ENCODE measurements at places on chromosomes 11 and 22.

DNA sequence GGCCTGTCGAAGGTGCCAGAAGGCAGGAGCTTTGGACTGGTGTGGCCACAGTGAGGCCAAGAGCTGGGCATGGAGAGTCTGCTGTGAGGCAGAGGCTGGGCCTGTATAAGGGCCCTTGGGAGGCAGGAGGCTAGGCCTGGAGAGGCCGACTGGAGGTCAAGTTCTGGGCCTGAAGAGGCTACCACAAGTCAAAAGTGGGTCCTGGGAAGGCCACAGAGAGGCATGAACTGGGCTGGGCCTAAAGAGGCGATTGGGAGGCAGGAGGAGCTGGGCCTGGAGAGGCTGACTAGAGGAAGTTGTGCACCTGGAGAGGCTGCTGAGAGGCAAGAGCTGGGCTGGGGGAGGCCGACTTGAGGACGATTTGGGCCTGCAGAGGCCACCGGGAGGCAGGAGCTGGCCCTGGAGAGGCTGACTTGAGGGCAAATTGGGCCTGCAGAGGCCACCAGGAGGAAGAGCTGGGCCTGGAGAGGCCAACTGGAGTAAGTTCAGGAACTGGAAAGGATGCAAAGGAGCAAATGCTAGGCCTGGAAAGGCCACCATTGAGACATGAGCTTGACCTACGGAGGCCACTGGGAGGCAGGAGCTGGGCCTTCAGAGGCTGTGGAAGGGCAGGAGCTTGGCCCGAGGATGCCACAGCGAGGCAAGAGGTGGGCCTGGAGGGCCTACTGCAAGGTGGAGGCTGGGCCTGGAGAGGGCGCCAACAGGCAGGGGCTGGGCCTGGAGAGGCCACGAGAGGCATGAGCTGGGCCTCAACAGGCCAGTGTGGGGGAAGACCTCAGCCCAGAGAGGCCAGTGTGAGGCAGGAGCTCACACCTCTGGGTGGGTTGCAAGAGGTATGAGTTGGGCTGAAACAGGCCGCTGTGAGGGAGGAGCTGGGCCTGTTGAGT lies 39.8 kb downstream of the OR4C45 start:
- peak; percentile 69 for DNase-seq
- no peak overlapping the region for H3K4me3 ChIP-seq
- no peaks in the 10 kb centered on the region for H3K27me3 ChIP-seq
- no peaks in the 10 kb centered on the region for H3K36me3 ChIP-seq
- H3K4me1 ChIP-seq = no peaks in the 10 kb centered on the region

GRCh38 chr11:19919050-19919561 lies 206.5 kb downstream of the NAV2 start:
- H3K36me3 ChIP-seq = peaks cover under 1% of the 10 kb centered on the region
- peak overlapping the region; percentile 91 for H3K27ac ChIP-seq
- no peak overlapping the region for H3K4me3 ChIP-seq
- H3K27me3 ChIP-seq = no peaks in the 10 kb centered on the region
- DNase-seq = no peak

- no peak overlapping the region for H3K27ac ChIP-seq
- no peak for DNase-seq
- no peaks in the 10 kb centered on the region for H3K27me3 ChIP-seq
- peaks cover 27% of the 10 kb centered on the region for H3K36me3 ChIP-seq
- no peak overlapping the region for H3K4me3 ChIP-seq
Measured at GRCh38 chr11:73363147-73363546, 13.1 kb upstream of the RELT start.

- peaks cover 53% of the 10 kb centered on the region for H3K27me3 ChIP-seq
- DNase-seq = no peak
- H3K4me3 ChIP-seq = no peak overlapping the region
- H3K4me1 ChIP-seq = no peaks in the 10 kb centered on the region
- no peak overlapping the region for H3K27ac ChIP-seq
Measured at GRCh38 chr11:1639666-1640065, 10.1 kb downstream of the KRTAP5-5 start.

DNA sequence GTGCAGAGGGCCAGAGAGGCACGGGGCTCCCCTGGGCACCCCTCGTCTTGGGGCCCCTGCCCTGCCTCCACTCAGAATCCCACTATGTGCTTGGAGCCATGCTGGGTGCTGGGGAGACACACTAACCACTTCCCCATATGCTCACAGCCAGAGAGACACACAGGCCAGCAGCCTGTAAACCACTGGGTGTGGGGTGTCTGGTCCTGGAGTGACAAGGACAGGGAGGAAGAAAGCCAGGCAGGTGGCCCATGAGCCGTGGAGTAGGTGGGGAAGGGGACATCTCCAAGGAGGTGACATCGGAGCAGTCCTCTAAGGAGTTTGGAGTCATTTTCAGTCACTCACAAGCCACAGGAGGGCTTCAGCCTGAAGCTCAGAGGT lies 58.9 kb downstream of the CDKN1C start:
- no peak for DNase-seq
- peaks cover 32% of the 10 kb centered on the region for H3K4me1 ChIP-seq
- no peak overlapping the region for H3K4me3 ChIP-seq
- no peaks in the 10 kb centered on the region for H3K27me3 ChIP-seq

DNA sequence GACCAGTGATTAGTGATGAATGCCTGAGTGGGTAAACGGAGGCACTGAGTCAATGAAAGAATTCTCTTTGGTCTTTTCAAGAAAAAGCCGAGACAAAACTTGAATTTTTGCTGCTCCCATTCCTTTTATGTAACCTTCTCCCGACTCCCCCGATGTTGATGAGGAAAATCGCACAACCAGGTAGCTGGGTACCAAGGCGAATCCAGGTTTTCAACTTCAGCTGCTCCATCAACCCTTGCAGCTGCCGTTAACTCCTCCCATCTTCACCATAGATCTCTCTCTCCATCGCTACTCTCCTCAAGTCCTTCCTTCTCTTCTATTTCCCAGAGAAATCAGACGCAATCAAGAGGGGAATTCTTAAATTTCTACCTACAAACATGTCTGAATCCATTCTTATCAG lies 611 bp upstream of the USP2 start:
- no peak for DNase-seq
- H3K4me1 ChIP-seq = peaks cover 5% of the 10 kb centered on the region

GRCh38 chr11:30926130-30926529 lies 340.0 kb upstream of the MPPED2 start:
- no peaks in the 10 kb centered on the region for H3K4me1 ChIP-seq
- H3K27ac ChIP-seq = no peak overlapping the region
- DNase-seq = no peak
- H3K27me3 ChIP-seq = peaks cover 15% of the 10 kb centered on the region
- no peaks in the 10 kb centered on the region for H3K36me3 ChIP-seq
- H3K4me3 ChIP-seq = no peak overlapping the region

- no peaks in the 10 kb centered on the region for H3K27me3 ChIP-seq
- H3K4me1 ChIP-seq = peaks cover 86% of the 10 kb centered on the region
- peak overlapping the region; percentile 4 for H3K4me3 ChIP-seq
- peak overlapping the region; percentile 90 for H3K27ac ChIP-seq
- DNase-seq = no peak
- H3K36me3 ChIP-seq = no peaks in the 10 kb centered on the region
Measured at GRCh38 chr22:27110665-27111451, 453.5 kb downstream of the MIAT start.

GRCh38 chr22:44752285-44753188 lies at the start of gene ARHGAP8:
Gene ARHGAP8, plus strand, starts transcription at chr22:44752575. Its CDS starts 33,953 bp downstream, at chr22:44786528.
- H3K27me3 ChIP-seq = peaks cover 53% of the 10 kb centered on the region
- no peak within 1 kb of the TSS for H3K27ac ChIP-seq
- peak within 1 kb of the TSS; percentile 4 for H3K4me3 ChIP-seq
- peaks cover 4% of the 10 kb centered on the region for H3K4me1 ChIP-seq
- H3K36me3 ChIP-seq = no peaks in the 10 kb centered on the region

DNA sequence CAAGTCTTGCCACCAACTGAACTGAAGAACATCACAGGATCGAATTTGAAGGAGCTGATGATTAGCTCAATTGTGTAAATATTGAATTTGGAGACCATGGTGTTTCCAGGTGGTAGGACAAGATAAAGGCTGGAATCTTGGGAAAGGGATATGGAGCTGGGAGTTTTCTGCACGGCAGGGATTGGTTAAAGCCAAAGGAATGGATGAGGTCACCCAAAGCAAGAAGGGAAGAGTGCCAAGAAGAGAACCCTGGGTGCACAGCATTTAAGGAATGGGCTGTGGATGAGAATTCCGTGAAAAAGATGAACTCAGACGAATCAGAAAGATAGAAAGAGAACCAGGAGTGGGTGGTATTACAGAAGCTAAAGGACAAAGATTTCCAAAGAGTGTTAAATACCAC lies 29.4 kb upstream of the RRAS2 start:
- no peak for DNase-seq
- no peaks in the 10 kb centered on the region for H3K36me3 ChIP-seq
- no peak overlapping the region for H3K27ac ChIP-seq
- peaks cover 33% of the 10 kb centered on the region for H3K4me1 ChIP-seq

GRCh38 chr11:121630041-121630440 lies 177.3 kb upstream of the SORL1-AS1 start:
- H3K4me3 ChIP-seq = no peak overlapping the region
- no peak for DNase-seq
- no peaks in the 10 kb centered on the region for H3K36me3 ChIP-seq
- H3K4me1 ChIP-seq = peaks cover 17% of the 10 kb centered on the region
- H3K27ac ChIP-seq = no peak overlapping the region

GRCh38 chr22:50074551-50075530 lies 10.4 kb downstream of the MLC1 start:
- no peak for DNase-seq
- H3K27me3 ChIP-seq = peaks cover 11% of the 10 kb centered on the region
- H3K27ac ChIP-seq = no peak overlapping the region
- no peaks in the 10 kb centered on the region for H3K4me1 ChIP-seq

DNA sequence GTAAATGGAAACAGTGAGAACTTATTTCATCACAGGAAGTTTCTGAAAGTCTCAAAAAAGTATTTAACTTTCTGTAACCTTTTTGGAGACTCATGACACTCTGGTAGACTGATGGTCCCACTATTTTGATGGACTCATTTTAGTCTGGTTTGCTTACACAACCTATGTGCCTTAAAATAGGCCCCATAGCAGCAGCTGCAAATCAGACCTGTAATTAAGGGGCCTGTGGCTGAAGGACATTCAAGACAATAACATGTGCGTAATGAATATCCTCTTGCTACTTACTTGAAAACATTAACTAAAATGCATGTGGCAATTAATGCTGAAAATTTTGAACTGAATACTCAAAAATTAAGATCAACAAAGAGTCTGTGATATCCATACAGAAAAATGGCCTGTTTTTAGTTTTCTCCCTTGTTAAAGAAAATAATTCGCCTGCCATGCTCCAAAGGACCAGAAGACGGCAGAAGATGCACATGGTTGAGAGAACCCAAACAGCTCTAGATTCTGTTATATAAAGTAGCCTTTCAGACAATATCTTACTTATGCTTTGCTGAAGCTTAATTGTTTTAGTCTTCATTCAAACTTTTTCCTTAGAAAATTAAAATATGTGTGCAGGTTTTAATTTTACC lies 568.5 kb downstream of the KCNA4 start:
- H3K4me3 ChIP-seq = no peak overlapping the region
- H3K36me3 ChIP-seq = no peaks in the 10 kb centered on the region
- peaks cover 19% of the 10 kb centered on the region for H3K4me1 ChIP-seq
- DNase-seq = no peak

GRCh38 chr11:27648840-27649239 lies 51.4 kb downstream of the BDNF start:
- no peaks in the 10 kb centered on the region for H3K4me1 ChIP-seq
- no peaks in the 10 kb centered on the region for H3K36me3 ChIP-seq
- H3K4me3 ChIP-seq = no peak overlapping the region
- DNase-seq = no peak
- H3K27ac ChIP-seq = no peak overlapping the region

- no peak overlapping the region for H3K4me3 ChIP-seq
- H3K27ac ChIP-seq = no peak overlapping the region
Measured at GRCh38 chr22:29703569-29704195, 16.1 kb upstream of the CABP7 start.

GRCh38 chr11:132674151-132674550 lies 858.1 kb downstream of the OPCML start:
- no peak overlapping the region for H3K4me3 ChIP-seq
- H3K36me3 ChIP-seq = no peaks in the 10 kb centered on the region
- no peak for DNase-seq
- H3K27me3 ChIP-seq = no peaks in the 10 kb centered on the region
- no peak overlapping the region for H3K27ac ChIP-seq

DNA sequence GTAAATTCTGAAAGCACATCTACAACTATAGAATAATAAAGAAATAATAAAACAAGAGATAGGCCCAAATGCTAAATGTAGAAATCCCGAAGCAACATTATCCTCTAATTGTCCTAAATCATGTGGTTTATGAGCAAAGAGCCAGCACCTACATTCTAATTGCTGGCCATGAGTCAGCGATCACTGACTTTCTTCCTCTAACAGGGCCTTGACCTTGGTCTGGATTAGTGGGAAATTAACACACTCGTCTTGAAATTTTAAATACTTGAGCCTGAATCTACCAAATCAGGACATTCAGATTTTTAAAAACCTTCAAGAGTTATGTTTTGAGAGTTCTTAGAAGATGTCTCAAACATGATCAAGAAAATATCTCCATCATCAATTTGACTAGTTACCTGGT lies 727.6 kb downstream of the METTL15 start:
- DNase-seq = no peak
- H3K4me1 ChIP-seq = peaks cover 62% of the 10 kb centered on the region
- H3K4me3 ChIP-seq = peak overlapping the region; percentile 49
- no peaks in the 10 kb centered on the region for H3K27me3 ChIP-seq
- H3K36me3 ChIP-seq = peaks cover 2% of the 10 kb centered on the region
- peak overlapping the region; percentile 86 for H3K27ac ChIP-seq

DNA sequence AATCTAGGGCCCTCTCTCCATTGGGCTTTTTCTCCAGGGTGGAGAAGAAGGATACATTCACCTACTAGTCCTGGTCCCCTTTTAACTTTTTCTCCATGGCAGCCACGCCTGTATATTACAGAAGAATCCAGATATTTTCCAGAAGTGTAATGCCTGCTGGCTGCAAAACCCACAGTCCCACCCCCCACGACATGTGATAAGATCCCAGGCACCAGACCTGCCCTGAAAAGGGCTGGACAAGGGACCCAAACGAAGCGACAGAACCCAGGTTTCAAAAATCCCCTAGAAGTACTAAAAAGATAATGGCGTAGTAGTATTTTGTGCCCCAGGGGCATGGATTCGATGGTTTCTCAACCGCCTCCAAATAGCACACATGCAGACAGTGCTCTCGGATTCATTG lies 2.8 kb downstream of the WT1 start:
- no peak overlapping the region for H3K27ac ChIP-seq
- no peak overlapping the region for H3K4me3 ChIP-seq
- no peak for DNase-seq
- H3K4me1 ChIP-seq = peaks cover 26% of the 10 kb centered on the region

DNA sequence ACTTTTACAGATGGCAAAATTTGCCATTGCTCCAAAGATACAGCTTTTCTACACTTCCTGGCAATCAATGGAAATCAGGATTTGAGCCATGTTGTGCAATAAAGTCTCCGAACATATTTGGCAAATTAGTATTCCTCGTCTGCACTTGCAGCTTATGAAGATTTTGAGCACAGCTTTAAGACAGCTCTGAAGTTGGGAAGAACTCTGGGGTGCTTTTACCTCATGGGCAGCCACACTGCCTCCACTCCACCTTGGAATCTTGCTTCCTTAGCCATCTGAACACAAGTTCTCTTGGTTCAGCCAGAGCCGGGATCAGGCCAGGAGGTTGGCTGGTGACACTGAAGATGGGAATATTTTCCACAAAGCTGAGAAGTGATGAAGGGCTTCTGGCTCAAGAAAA lies 191.2 kb downstream of the CWF19L2 start:
- DNase-seq = no peak
- no peaks in the 10 kb centered on the region for H3K4me1 ChIP-seq
- no peaks in the 10 kb centered on the region for H3K27me3 ChIP-seq

- H3K36me3 ChIP-seq = no peaks in the 10 kb centered on the region
- DNase-seq = no peak
- no peaks in the 10 kb centered on the region for H3K4me1 ChIP-seq
- H3K4me3 ChIP-seq = no peak overlapping the region
- no peak overlapping the region for H3K27ac ChIP-seq
Measured at GRCh38 chr11:120258661-120259060, 18.7 kb downstream of the POU2F3 start.

GRCh38 chr11:623999-624704 lies 603 bp downstream of the CDHR5 start:
- no peak overlapping the region for H3K27ac ChIP-seq
- H3K4me1 ChIP-seq = peaks cover 15% of the 10 kb centered on the region
- H3K36me3 ChIP-seq = no peaks in the 10 kb centered on the region
- DNase-seq = no peak

Data from osteocyte (in vitro differentiated cells).